Tibial artery (tissue), 4 donors: ENCODE measurements at places on chromosomes 4 and X.

DNA sequence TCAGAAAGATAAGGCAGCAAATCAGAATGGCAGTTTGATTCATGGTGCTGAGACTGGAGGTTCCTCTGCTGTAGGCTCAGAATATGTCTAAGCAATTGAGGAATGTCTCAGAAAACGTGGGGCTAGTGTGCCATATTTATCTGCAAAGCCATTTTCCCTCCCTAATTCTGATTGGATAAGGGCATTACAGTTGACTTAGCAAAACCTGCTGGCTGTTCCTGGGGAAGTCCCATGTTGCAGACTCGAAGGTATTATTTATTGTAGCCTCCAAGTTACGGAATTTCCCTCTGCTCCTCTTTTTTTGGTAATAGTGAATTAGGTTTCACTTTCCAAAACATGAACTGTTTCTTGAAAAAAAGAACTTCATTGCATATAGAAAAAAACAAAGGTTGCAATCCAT is at the start of gene CXCL10:
CXCL10 (minus strand) TSS at position 109 of the 400 bp plus-strand sequence; CDS start at position 43, 66 bp downstream.
- DNase-seq = no peak

- no peak for DNase-seq
Measured at GRCh38 chr4:600850-601515, 24.4 kb upstream of the PDE6B start.

GRCh38 chr4:183658362-183659028 is 490 bp downstream of the RWDD4 start:
- DNase-seq = peak; percentile 68

DNA sequence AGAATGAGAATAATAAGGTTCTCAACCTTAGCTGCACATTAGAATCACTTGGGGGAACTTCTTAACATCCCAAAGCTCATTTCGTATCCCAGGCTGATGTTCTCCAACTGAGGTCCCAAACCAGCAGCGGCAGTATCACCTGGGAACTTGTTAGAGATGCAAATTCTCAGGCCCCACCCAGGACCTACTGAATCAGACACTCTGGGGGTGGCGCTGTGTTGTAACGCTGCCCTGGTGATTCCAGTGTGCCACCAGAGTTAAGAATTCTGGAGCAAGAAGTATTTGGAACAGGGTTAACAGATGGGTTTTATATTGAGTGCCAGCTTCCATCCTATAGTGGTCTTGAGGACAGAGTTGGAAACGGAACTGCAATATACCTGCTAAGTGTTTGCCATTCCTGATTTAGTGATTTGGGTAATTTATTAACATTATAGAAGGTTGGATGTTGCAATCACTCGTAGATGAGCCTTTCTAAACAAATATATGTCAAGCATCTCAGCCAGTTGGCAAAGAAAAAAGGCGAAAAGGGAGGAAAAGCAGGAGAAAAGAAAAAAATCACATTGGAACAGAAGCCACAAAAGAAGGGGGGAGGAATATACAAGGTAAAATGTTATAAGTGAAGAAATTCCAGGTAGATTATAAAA is 141.0 kb downstream of the ARX start:
- DNase-seq = no peak

GRCh38 chr4:124203613-124204238 is 508.8 kb downstream of the ANKRD50 start:
- no peak for DNase-seq

- DNase-seq = peak; percentile 76
Measured at GRCh38 chr4:4852591-4853362, 6.7 kb upstream of the MSX1 start.

DNA sequence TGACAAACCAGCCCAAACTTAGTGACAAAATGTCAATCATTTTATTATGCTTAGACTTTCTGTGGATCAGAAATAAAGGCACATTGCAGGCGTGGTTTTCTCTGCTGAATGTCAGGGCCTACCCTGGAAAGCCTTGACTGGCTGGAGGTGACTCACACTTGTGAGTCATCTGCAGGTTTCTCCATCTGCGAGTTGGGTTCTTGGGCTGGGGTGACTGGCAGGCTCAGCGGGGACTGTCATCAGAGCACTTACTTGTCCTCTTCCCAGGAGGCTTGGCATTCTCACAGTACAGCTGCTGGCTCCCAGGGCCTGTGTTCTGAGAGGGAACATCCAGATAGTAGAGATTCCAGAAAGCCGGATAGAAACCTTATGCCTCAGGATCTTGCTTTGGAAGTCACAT is 153.8 kb upstream of the AGA start:
- no peak for DNase-seq

GRCh38 chr4:100981447-100982204 is 365.7 kb downstream of the PPP3CA start:
- DNase-seq = no peak
